Stimulated activated CD4-positive, alpha-beta T cell treated with anti-CD3 and anti-CD28 coated beads, Interleukin-1b, Interleukin-23, amount 100 ng/mL, for 48 hours (primary cell): ENCODE measurements at places on chromosomes 11 and 22.
A peak's percentile ranks its signal among the peaks of the same experiment; 100 is the strongest.

DNA sequence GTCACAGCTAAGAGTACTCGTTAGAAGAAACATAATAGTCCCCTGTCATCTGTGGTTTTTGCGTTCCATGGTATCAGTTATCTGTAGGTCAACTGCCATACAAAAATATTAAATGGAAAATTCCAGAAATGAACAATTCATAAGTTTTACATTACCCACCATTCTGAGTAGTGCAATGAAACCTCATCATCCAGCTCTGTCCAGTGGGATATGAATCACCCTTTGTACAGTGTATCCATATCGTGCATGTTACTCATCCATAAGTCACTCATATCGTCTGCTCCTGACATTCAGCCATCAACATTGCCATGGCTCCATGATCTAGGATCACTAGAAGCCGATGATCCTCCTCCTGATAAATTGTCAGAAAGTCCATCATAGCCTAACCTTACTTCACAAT lies 174.9 kb upstream of the C11orf87 start:
- DNase-seq: no peak

DNA sequence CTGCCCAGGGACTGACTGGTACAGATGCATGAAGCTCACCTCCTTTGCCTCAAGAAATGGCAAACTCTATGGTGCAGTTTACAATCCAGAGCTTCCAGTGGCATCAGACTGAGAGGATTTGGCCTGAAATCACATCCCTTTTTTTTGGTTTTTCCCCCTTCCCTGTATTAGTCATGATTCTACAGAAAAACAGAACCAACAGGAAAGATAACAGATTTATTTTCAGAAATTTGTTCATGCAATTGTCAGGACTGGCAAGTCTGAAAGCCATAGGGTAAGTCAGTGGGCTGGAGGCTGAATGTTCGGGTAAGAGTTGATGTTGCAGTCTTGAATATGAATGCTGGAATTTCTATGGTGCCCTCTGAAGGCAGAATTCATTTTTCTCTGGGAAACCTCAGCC lies 12.0 kb upstream of the ZDHHC13 start:
- no peak for DNase-seq

DNA sequence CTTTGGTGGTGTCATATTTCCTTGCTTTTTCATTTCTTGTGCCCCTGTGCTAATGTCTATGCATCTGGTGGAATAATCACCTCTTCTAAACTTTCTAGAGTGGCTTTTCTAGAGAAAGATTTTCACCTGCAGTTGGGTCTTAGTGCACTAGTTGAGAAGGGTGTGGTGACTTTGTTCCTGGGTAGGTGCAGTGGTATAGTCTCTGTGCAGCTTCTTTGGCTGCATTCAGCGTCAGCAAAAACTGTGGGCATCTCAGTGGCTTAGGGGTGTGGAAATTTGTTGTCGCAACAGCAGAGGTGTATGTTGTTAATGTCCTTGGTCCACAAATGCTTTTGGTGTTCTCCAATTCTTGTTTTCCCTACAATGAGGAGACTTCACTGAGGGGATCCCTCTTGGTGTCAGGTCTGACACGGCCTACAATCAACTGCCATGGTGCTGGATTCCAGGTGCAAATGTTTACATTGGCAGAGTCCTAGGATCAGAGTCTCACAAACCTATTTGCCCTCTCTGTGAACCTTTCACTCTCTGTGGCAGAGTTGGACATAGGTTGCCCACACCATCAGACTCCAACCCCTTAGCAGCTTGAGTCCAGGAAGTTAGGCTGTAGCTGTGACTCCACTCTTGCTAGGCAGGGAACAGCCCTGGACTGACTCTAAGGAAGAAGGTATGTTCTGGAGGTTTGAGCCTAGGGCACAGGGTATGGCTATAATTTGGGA lies 48.8 kb downstream of the GDPD4 start:
- no peak for DNase-seq

DNA sequence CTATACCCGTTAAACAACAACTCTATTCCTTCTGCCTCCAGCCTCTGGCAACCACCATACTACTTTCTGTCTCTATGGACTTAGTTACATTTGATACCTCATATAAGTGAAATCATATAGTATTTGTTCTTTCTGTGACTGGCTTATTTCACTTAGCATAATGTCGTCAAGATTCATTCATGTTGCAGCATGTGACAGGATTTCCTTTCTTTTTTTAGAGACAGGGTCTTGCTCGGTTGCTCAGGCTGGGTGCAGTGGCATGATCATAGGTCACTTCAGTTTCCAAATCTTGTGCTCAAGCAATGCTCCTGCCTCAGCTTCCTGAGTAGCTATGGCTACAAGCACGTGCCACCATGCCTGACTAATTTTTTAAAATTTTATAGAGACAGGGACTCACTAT lies 29.4 kb upstream of the SORL1 start:
- no peak for DNase-seq

DNA sequence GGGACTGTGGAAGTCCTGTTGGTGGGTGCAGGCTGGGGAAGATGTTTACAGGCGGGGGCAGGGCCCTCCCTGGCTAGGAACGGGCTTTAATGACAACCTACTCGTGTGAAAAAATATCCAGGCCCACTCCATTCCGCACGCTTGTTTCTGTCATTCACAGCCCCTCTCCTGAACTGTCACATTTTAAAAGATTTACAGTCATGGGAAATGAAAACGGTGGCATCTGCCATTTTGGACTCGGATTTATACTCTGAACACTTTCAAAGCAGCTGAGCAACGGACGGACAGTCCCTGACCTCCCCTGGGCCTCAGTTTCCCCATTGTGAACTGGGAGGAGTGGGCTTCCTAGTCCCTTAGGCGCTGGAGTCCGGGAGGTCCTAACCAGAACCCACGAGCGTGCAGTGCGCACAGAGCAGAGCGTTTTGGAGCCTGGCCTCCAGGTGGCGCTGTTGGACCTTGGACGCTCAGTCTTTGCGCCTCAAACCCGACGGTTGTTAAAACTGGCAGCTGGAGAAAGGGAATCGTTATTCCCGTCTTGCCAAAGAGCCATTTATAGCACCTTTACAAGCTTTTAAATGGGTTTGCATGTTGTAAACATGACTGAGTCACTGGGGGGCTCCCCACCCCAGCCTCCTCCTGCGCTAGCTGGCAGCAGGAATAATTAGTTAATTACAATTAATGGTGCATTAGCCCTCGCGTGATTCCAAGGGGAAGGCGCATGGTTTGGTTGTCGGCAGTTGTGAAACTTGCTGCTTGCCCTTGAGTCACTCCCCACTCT lies 75.3 kb downstream of the FBLN1 start:
- DNase-seq: peak; percentile 74

- DNase-seq: no peak
Observed at GRCh38 chr11:69443968-69444364, 37.5 kb upstream of the LINC01488 start.

DNA sequence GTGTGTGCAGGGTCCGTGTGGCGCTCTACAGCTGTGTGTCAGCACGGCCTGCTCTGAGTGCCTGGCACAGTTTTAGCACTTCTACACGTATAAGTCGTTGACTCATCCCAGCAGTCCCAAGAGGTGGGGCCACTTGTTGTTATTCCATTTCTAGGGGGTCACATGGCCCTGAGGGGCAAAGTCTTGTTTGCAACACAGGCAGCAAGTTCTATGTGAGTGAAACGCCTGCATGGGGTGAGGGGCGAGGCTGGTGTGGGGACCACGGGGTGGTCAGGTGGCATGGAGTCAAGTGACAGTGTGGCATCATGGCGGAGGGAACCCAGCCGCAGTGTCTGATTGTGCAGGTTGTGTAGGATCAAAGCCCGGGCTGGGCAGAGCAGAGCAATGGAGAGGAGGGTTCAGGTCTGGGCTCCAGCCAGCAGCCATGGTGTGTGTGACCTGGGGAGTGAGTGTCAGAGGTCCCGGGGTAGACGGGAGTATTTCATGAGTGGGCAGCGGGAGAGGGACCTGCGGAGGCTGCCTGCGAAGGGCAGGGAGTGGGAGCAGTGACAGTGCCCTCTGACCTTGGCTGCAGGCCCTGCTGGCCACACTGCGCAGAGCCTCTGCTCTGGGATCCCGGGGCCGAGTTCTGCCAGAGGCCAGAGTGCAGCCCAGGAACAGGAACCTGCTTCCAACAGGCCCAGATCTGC lies 27.9 kb downstream of the SHANK3 start:
- DNase-seq: no peak

- no peak for DNase-seq
Observed at GRCh38 chr11:15591112-15591537, 476.4 kb downstream of the INSC start.

DNA sequence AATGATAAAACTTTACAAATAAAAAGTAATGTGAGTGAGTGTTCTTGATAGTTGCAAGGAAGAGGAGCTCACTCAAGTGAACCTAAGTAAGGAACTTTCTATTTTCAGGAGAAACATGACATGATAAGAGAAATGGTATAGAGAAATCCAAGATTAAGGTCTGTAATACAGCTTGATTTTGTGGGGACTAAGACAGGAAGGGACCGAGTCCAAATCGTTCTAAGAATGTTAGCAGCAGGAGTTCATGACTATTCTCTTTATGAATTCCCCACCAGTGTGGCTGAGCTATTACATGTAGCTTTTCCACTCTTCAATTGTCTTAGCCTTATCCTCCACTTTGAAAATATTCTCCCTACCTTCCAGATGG lies 698.6 kb upstream of the ARHGAP42 start:
- DNase-seq: no peak

DNA sequence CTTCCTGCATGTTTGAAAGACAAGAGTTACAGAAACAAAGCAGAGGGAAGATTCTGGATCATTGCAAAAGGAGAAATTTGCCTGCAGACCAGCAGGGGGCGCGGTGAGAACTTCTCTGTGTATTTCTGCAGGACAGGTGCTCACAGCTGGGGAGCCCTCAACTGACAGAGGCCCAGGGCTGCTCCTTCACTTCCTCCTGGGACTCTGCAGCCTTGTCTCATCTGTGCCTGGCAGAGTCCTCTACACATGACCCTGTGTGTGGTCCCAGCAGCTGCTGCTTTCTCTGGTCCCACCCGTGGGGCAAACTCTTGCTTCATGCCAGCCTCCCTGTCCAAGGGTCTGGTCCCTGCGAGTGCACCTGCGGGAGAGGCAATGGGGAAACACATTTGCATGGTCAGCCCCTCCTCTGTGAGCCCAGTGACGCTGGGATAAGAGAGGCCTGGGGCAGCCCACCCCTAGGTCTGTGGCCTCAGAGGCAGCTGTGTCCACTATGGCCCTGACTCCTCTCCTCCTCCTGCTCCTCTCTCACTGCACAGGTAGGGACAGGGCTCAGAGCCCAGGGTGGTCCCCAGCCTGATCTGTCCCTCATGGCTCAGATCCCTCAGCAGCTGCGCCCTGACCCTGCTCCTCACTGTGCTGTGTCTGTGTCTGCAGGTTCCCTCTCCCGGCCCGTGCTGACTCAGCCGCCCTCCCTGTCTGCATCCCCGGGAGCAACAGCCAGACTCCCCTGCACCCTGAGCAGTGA lies 43.2 kb upstream of the VPREB1 start:
- no peak for DNase-seq

GRCh38 chr11:10488121-10488933 lies 33.3 kb downstream of the AMPD3 start:
- no peak for DNase-seq

DNA sequence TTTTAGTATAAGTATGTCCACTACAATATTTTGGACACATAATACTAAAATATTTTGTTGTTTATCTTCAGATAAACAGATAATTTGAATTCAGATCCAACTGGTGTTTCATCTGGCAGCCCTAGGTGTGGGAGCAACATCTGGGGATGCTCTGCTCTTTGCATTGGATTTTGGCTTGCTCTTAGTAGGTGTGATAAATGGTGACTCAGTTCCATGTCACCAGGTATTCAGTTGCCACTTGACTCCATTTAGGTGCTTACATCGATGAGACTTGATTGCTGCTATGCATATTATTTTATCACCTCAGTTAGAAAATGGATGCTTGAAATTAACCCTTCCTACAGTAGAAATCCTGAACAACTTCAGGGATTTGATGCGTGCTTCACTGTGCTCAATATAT lies 13.3 kb upstream of the AMOTL1 start:
- no peak for DNase-seq

DNA sequence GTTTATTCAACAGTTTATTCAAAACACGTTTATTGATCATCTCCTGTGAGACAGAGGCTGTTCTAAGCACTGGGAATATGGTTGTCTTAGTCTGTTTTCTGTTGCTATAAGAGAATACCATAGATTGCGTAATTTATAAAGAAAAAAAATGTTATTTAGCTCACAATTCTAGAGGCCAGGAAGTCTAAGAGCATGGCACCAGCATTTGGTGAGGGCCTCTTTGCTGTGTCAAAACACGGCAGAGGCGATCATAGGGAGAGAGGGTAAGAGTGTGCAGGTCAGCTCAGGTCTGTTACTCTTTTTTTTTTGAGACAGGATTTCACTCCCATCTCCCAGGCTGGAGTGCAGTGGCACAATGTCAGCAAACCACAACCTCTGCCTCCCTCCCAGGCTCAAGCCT lies 5.2 kb upstream of the IL17RA start:
- DNase-seq: no peak

- no peak for DNase-seq
Observed at GRCh38 chr11:34476849-34477248, 36.7 kb downstream of the ELF5 start.

- DNase-seq: no peak
Observed at GRCh38 chr11:113397212-113397611, 9.6 kb downstream of the ANKK1 start.

DNA sequence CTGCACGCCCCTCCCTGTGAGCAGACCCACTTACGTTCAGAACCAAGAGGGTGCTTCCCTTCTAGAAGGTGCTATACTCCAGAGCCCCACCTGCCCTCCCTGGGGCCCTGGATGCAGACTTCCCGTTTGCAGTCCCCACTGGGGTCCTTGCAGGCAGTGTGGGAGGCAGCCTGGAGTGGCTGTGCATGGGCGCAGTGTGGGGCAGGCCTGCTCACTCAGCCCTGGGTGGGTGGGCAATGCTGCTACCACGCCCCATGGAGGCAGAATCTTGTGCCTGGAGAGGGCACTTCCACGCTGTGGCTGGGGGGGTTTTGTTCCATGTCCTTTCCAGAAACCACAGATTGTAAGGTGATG lies 116.2 kb downstream of the KCNQ1OT1 start:
- no peak for DNase-seq

- no peak for DNase-seq
Observed at GRCh38 chr11:65160643-65161042, 9.4 kb upstream of the SPDYC start.

DNA sequence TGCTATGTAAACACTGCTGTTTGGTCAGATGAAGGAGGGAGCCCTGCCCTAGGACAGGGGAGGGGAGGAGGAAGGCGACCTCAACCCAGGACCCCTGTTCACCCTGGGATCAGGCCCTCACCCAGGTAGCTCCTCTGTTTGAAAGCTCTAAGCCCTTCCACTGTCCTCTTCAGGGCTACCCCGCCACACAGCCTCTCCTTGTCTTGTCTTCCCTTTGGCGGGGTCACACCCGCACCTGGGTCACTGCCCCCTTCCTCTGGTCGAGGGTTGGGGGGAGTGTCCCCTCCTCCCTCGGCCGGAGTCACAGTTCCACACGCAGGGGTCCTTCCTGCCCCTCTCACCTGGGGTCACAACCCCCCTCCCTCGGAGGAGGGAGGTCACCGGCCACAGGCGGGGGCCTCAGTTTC lies 463 bp upstream of the PTPMT1 start:
- DNase-seq: no peak

- no peak for DNase-seq
Observed at GRCh38 chr11:763549-764321, 13.6 kb downstream of the GATD1 start.
